ENCODE measurements at places on chromosomes 4 and X. TPM values are rescaled to one million over a fixed set of nuclear protein-coding genes. Genes with fewer than 3 reads are reported as not detected.

Gene CFAP47
- not detected for polyA plus RNA-seq

Gene TRIM75
- polyA plus RNA-seq = not detected

Gene GPAT3
- 0.17 TPM for polyA plus RNA-seq

Gene SRPX
- polyA plus RNA-seq = not detected

Gene SUPT20HL2
- polyA plus RNA-seq = not detected
